Activated T-cell treated with anti-CD3 and anti-CD28 coated beads, Interleukin-2, amount 50 U/mL, for 48 hours (primary cell): ENCODE measurements at places on chromosomes 7 and 10.

- DNase-seq = no peak
These were observed 165.6 kb downstream of the TPK1 start for GRCh38 chr7:144670218-144670617.

DNA sequence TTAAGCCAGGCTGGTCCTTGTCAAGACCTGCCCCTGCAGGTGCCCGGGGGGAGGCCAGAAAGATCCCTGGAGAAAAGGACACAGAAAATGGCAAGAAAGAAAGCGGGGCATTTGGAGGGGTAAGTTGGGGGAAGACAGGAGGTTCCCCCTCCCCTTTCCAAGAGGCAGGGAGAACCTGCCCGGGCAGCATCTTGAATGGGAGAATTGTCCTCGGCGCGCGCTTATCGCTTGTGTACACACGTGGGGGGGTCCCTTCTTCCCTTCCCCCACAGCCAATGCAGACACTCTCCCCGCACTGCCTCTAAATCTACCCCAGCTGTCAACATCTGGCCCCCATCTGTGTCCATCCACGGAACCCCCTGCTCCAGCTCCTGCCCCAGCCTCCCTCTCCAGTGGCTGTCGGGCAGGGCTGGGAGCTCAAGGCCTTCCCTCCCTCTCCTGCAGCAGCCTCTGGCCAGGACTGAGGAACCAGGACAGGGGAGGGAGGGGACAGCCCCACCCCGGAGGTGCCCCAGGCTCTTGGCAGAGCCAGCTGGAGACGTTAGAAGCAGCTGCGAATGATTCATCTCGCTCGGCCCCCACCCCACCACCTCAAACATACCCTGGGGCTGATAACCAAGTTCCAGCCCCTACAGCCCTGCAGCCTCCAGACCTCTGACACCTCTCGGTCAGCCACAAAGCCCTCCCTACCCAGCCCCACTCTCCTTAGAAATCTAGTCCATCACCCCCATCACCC lies 25.3 kb downstream of the EPHB4 start:
- DNase-seq = no peak

DNA sequence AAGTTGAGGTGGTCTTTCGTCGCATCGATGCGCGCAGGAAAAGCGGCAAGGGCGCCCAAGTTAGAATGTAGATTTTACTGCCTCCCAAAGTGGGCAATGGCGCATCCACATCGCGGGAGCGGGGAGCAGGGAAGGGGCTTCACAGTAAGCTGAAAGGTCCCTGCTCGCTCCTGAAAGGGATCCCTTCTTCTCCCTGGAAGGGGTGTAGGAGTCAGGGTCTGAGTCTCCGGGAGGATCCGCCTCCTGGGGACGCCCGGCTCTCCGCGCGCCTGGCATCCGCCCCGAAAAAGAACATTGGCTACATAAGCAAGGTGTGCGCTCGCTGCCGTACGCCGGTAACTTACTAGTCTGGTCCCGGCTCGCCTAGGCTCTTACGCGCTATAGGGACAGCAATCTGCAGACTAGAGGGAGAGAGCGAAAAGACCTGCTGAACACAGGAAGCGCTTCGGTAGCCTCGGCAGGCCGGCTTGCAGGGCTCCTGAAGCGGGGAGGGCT lies 804 bp downstream of the UNC5B start:
- peak; percentile 51 for DNase-seq

DNA sequence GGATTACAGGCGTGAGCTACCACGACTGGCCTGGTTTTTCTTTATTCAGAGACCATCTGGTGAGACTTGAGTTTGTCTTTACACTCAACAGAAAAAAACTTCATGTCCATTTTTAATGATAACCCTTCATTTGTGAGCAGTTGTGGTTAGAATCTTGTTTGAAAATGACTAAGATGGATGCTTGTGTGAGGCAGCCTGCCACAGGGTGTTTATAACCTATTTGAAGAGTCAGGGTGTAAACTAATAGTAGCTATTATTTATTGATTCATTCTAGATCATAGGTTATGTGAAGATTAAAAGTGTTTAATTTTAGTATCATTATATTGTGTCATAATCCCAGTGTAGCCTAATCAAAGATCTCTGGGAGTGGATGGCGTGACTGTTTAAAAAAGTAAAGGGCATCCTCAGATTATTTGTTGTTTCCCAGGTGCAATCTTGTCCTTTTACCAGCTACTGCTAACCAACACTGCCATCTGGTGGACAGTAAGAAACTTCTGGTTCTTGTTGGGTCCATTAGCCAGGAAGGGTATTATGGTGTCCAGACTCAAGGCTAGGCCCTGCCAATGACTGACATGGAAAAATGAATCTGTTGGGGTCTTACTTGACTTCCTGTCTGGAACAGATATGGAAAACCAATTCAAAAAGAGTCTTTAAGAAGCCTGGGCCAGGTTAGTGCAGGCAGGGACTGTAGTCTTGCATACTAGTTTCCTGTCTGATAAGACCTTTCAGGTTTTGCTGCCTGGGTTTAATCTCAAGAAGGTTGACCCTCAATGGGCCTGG lies 24.9 kb downstream of the NRBF2 start:
- peak; percentile 49 for DNase-seq

DNA sequence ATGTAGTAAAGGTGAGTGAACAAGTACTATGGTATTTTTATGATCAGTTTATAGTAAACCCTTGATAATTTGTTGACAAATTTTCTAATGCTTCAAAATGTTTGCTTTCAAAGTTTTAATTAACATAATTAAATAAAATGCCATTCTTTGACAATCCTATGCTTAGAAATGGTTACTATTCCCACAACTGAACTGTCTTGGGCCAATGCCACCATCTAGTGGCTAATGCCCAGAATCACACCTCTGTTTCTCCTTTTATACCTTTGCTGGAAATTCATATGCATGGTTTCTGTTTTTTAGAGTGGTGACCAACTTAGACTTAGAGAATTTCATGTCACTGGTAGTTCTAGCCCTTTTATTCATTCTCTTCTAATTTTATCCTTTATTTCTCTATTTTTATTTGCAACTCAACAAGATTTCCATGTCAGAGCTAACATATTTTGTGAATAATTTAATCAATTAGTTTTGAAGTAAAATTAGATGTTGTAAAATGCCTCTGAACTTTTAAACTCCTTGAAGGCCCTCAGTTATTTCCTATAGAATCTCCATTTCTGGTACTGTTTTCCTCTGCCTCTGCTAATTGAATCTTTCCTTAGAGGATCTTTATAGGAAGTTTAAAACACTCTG lies 31.1 kb downstream of the PCGF5 start:
- DNase-seq = peak; percentile 54

GRCh38 chr10:62805231-62806099 lies 945 bp downstream of the ADO start:
- DNase-seq = no peak

DNA sequence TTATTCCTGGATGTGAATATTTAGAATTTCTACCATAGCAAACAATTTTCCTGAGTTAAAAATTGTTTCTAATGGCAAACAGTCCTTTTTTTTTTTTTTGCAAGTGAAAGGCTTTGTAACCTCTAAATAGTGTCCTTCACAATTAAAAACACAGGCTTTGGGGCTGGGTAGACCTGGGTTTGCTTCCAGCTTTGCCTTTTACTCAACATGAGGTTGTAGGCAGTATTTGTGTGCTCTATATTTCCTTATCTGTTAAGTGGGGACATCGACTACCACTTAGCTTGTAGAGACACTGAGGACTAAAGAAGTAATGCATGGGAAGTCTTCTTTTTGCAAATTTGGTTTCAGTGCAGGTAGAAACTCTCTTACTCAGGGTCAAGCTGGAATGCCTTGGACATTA lies 169.4 kb upstream of the GRB10 start:
- no peak for DNase-seq
